ENCODE measurements at places on chromosomes 3 and 15.
A peak's percentile ranks its signal among the peaks of the same experiment; 100 is the strongest.

- no peak for DNase-seq
These were observed 11.8 kb upstream of the CXCR6 start for GRCh38 chr3:45931496-45931895.

- no peak for DNase-seq
These were observed 1.7 kb upstream of the STAB1 start for GRCh38 chr3:52493232-52494017.

DNA sequence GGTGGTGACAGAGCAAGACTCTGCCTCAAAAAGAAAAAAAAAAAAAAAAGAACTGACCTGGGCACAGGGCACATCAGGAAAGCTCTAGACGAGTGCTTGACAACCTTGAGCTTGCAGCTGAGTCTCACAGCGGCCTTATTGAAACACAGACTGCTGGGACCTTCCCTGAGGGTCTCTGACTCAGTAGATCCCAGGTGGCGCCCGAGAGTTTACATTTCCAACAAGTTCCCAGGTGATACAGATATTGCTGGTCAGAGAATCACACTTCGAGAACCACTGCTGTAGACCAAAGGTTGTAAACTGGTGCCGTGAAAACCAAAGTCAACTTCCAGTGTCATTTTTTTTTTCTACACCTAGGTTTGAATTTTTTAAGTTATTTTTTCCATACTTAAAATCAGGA is 573.2 kb upstream of the MDFIC2 start:
- DNase-seq: no peak

- DNase-seq: no peak
These were observed 237.5 kb upstream of the TBC1D5 start for GRCh38 chr3:17979911-17980310.

GRCh38 chr3:167783781-167784180 is 48.3 kb downstream of the SERPINI1 start:
- DNase-seq: no peak

DNA sequence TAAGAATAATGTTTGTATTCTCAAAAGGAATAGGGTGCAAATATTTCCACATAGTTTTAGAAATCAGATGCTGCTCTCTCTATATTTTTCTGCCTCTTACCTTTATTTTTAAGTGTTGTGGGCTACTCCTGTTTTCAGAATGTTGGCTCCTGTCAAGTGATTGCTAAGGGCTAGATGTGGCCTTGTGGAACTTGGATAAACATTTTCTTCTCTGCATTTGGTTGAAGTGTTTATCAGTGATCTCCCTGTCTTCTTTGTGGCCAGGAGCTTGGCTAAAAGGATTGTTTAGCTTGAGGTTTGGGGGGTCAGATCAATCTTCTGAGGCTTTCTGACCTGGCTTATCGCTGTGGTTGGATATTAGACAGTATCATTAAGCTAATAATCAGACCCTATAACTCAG is 112.6 kb downstream of the TCF12 start:
- DNase-seq: no peak

- no peak for DNase-seq
These were observed 79.3 kb downstream of the ATP10A start for GRCh38 chr15:25783607-25784540.

DNA sequence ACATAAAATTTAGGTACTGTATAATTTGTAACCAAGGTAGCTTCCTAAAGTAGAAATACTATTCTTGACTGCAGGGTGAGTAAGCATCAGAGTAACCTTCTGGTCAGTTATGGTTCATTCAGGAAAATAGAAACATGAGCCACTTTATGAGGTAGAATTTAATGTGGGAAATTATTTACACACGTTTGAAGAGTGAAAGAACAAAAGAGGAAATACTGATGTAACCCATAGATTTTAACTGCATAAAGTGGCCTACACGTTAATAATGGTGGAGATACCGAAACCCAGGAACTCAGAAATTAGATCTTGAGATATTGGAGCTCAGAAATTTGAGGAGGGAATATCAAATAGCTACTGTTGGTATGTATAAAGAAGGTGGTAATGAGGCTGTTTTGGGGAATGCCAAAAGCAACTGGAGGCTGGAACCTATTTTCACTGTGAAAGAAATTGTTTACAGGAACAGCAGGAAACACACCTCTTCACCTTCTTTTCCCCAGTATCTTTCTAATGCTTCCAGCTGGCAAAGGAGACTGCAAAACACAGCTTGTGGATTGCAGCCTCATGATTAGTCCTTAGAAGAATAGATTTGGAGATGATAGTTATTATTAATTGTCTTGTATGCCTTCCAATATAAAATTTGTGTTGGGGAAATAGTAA is 216.1 kb downstream of the DOCK3 start:
- DNase-seq: no peak

DNA sequence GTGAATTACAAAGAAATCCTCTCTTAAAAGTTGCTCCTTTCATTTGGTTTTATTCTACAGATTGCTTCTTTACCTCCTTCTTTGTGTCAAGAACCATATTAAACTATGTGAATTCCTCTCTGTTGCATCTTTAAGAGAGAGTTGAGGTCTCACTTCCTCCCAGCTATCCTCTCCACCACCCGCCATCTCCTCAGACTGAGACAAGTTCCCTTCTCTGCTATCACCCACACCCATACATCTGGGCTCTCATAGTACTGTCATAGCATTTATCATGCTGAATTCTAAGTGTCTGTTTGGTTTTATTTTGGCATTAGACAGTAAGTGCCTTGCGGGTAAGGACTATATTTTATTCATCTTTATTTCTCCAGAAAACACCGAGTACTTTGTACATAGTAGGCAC is 54.2 kb downstream of the B3GALNT1 start:
- DNase-seq: no peak

GRCh38 chr3:174325834-174326700 is 533.1 kb upstream of the NAALADL2 start:
- DNase-seq: no peak

- peak; percentile 39 for DNase-seq
These were observed 45.2 kb downstream of the ATP2B2 start for GRCh38 chr3:10459954-10460754.

- no peak for DNase-seq
These were observed 354 bp upstream of the KLHL24 start for GRCh38 chr3:183635107-183635430.

GRCh38 chr3:192281207-192281880 is 446.0 kb downstream of the FGF12 start:
- DNase-seq: no peak

GRCh38 chr3:103002425-103003176 is 567.8 kb downstream of the ZPLD1 start:
- no peak for DNase-seq

DNA sequence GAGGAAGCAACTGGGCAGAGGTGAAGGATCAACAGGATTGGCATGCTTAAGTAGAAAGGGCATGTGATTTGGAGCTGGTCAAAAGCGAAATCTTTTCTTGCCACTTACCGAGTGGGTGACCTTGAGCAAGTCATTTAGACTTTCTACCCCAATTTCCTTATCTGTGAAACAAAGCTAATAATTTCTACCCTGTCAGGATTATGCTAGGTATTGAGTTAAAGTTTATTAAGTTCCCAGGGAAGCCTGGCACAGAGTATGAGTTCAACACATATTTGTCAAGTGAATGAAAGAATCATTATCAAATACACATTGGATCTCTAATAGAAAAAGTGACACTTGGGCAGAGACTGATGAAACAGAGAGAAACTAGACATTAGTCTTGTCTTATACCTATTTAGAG is 66.4 kb upstream of the FRMD4B start:
- DNase-seq: no peak

GRCh38 chr3:195001961-195002861 is 268.7 kb downstream of the XXYLT1 start:
- peak; percentile 28 for DNase-seq

GRCh38 chr3:185712337-185712736 is 112.5 kb downstream of the IGF2BP2 start:
- DNase-seq: no peak

- DNase-seq: no peak
These were observed 44.3 kb upstream of the DYNC1LI1 start for GRCh38 chr3:32614956-32615355.

DNA sequence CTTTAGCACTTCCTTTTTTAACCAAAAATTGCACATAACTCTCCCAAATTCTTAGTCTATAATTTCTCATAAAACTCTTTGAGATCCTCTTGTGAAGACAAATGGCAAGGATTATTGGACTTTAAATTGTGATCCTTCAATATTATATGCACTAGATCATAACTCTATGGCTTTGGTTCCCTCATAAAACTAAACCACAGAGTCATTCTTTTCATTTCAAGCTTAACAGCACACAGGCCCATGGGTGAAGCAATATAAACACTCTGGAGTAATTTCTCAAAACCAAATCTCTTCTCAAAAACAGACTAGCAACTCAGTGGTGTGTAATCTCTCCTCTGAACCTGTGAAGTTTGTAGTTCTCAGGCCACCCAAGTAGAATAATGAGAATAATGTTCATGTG is 171.0 kb upstream of the NECTIN3 start:
- DNase-seq: no peak

DNA sequence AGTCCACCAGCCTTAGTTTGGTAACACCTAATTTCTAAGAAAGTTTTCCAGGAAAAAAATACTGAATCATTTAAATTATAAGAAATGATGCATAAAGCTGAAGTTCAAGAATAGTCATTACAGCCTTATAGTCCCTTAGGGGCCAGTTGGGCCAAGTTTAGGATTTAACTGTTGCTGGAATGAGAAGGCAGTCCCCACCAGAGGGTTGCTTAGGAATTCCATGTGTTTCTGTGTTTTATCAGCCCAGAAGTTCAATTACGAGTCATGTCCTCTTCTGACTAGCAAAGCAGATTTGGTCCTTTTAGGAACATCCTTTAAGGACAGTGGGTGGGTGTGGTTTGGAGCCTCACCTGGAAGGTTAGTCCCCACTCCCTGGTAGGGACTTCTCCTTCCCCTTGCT is 57.0 kb upstream of the NR2E3 start:
- no peak for DNase-seq

- no peak for DNase-seq
These were observed 735 bp downstream of the STIMATE start for GRCh38 chr3:52896613-52897012.

DNA sequence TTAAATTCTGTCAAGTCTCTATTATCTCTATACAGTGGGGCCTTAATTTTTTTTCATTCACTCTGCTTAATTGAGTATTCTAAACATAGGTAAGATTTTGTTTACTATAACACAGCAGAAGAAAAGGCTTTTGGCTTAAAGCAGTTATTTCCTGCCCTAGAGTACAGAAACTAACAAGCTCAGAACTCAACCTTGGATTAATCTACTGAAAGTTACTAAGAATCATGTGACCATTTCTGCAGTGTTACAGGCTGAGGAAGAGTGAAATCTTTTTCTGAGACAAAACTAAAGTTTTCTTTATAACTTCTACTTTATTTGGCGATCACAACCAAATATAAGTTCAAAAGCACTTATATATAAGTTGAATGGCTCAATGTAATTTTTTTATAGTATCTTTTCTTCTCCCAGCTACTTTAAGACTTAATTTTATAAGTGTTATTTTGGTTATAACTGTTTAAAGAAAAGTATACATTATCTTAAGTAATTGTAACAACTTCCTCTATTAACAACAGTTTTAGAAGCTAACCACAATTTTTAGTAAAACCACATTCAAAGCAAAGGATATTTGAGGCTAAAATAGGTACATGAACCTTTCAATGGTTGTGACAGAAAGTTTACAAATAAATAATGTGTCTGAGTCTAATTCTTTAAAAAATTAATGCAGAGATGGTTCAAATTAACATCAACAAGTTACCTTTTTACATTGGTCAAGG is 240.6 kb upstream of the NAALADL2 start:
- no peak for DNase-seq

- no peak for DNase-seq
These were observed 170.1 kb downstream of the IL5RA start for GRCh38 chr3:2940062-2940461.

- no peak for DNase-seq
These were observed 113.2 kb downstream of the TCF12 start for GRCh38 chr15:57031605-57032004.

- DNase-seq: no peak
These were observed 45.9 kb upstream of the ULK4 start for GRCh38 chr3:42007785-42008184.

GRCh38 chr15:85490856-85491255 is 110.5 kb downstream of the AKAP13 start:
- no peak for DNase-seq

- no peak for DNase-seq
These were observed 9.8 kb downstream of the SMAD6 start for GRCh38 chr15:66711862-66712261.

DNA sequence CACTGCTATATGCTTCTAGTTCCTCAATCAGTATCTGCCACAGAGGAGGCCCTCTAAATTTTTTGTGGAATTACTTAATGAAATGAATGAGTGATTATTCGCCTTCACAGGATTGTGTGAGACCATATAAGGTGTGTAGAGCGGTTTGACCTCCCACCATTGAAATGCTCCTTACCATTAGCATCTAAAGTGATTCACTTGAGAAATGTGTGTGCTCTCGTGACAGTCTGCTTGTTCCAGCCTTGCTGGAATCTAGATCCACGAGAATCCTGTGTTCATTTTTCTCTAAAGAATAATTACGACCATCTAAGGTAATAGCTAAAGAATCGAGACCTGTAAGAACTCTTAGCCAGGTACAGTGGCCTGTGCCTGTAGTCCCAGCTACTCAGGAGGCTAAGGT is 126.9 kb downstream of the FNDC3B start:
- DNase-seq: no peak

GRCh38 chr3:127610105-127610504 is 11.9 kb downstream of the MCM2 start:
- DNase-seq: no peak

DNA sequence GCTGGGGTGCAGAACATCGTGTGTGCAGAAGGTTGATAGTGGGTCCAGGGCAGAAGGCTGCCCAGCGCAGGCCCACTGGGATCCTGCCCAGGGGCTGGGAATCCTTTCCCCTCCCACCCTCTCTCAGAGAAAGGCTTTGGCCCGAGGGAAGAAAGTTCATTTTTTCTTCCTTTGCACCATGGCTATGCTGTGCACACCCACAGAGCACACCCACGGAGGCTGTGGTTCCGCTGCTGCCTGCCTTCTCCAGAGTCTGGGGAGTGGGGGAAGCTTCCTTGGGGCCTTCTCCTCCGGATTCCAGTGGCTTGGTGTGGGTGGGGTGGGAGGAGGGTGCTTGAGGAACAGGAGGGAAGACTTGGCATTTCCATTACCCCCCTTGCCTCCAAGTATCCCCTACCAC is 7.0 kb upstream of the PRKCD start:
- DNase-seq: no peak

DNA sequence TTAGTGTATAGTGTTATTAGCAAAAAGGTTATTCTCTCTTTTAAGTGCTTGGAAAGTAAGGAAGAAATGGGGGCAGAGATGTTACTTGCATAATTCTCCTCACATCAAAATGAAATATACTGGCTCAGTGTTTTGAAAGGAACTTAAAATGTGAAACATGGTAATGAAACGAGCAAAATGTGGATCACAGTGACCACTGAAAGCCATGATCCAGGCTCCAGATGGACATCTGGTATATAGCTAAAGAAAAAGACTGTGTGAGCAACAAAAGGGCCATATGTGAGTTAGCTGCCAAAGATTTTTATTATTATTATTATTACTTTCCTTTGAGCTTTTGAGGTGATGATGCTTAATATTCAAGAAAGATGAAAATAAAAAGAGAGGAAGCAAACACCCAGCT is 89.6 kb downstream of the GAP43 start:
- no peak for DNase-seq
